Activated CD8-positive, alpha-beta memory T cell treated with anti-CD3 and anti-CD28 coated beads for 48 hours (primary cell): ENCODE measurements at places on chromosomes 12 and 14.

- DNase-seq: no peak
Observed at GRCh38 chr12:71958457-71958856, 19.8 kb downstream of the TPH2 start.

DNA sequence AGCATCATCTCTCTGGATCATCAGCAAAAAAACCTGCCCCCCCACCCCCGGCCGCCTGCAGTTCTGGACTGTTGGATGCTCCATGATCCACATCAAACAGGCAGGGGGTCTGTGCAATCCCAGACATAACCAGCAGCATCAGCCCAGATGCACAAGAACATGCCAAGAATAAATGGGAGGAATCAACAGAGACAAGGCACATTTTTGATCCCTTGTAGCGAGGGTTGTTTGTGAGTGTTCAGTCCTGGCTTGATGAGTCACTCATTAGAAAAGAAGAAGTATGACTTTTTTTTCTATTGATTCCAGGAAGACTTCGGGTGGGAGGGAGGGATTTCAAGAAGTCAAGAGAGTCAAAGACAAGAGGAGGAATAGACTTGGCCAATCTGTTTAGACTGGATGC lies 244.2 kb downstream of the KSR2 start:
- no peak for DNase-seq

DNA sequence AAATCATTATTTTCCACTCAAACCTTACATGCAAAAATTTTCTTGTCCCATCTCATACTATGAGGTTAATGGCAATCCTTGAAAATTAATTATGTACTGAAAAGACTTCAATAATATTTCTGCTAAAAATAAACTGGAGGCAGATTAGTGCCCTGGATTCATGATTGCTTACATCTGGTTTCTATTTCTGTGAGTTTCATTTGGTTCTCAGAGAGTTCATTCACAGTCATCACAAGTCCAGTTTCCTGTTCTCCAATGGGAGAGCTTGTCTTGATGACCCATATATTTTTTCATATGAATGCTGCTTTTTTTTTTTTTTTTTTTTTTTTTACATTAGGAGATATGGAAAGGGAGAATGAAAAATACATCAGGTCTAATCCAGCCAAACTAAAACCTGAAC lies 6.6 kb upstream of the PTHLH start:
- DNase-seq: no peak

- no peak for DNase-seq
Observed at GRCh38 chr12:56158926-56159461, 835 bp downstream of the MYL6 start.

- no peak for DNase-seq
Observed at GRCh38 chr12:78725951-78726580, 138.5 kb upstream of the SYT1 start.

- no peak for DNase-seq
Observed at GRCh38 chr14:98622208-98623051, 649.6 kb downstream of the BCL11B start.

DNA sequence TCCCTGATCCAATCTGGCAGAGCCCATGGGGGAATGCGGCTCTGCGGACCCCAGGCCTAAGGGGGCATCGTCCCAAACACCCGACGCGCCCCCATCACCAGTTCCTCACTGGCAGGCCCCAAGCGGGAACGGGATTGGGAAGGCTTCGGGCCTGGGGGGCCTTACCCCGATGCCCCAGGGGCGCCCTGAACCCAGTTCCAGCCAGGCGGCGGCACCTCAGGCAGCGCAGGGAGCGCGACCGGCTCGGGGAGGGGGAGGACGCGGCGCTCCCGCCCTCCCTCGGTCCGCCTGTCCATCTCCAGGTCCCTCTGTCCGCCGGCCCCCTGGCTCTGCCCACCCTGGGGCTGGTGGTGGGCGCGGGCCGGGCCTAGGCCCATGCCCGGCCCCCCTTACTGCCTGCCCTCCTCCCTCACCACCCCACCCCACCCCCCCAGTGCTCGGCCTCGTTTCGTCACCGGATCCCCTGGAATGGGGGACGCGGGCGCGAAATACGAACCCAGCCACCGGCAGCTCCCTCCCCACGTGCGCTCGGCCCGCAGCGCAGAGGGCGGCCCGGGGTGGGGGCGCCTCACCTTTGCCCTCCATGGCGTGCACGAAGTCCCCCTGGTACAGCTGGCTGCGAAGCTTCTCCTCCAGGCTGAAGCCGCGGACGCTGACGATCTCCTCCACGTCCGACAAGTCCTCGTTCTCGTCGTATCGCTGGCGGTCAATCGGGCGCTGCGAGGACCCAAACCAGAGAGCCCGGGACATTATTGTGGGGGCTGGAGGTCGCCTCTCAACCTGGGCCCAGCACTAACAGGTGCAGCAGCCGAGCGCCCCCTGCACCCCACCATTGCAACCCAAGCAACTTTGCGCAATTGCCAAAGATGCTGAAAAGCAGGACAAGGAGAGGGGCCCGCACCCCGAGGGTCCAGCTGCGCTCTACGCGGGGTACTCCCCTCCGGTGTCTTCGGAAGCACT lies 2.3 kb downstream of the KDM2B start:
- DNase-seq: no peak

GRCh38 chr12:82047446-82047845 lies 288.3 kb upstream of the PPFIA2 start:
- no peak for DNase-seq

DNA sequence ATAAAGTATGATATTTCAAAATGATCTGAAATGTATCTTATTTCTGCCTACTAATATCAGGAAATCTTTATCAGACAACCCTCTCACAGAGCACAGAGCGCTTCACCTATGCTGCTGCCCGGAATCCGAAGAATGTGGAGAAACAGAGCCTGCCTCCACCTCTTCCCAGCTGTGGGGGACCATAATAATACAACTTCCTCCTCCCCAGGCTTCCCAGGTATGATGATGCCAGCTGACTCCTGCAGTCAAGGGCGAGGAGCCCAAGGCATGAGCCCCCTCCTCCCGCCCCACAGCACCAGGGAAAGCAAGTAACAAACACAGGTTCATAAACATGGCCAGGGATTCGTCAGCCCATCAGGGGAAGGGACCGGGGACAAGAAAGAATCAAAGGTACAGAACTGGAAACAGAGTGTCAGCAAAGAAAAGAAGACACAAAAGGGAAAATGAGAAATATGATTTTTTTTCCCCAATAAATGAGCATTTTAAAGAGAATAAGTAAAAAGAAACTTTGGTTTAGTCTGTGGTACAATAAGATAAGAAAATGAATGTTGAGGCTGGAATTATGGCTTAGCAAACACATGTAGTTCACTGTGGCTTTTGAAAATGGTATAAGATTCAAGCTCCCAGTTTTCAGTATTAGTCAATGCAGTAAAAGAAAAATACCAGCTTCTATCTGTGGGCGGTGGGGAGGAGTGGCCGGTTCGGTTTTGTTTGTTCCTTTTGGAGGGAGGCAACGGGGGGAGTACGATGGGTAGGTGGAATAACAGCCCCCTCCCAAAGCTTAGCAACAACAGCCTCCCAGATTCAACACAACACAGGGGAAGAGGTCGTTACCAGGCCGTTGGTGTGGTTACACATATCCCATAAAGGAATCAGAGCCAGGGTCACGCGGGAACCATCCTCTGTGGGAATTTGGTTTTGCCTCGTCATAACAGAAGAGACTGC lies 68.3 kb downstream of the SETD3 start:
- DNase-seq: no peak

- DNase-seq: no peak
Observed at GRCh38 chr12:119877639-119877948, 474 bp upstream of the CIT start.

DNA sequence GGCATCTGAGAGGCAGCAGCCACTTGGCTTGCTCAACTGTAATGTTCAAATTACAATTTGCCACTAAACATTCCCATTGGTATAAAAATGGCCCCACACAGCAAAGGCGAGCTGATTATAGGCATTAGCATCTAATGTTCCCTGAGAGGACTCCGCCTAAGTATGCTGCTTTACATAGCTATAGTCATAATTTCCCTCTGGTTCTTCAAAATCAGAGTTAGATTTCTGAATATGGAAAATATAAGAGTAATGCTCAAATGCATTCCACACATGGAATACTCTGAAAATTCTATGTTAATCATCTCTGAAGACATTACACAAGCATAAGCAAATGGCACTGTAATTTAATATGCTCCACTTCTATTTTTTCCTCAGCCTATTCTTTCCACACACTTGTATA lies 83.7 kb upstream of the BTG1 start:
- DNase-seq: no peak

GRCh38 chr14:70652871-70653270 lies 11.2 kb downstream of the TTC9 start:
- no peak for DNase-seq

GRCh38 chr12:110705309-110705708 lies 16.4 kb upstream of the HVCN1 start:
- DNase-seq: no peak

GRCh38 chr14:51139121-51139681 lies 44.3 kb upstream of the TRIM9 start:
- no peak for DNase-seq

GRCh38 chr12:124914392-124915238 lies at the start of gene UBC:
UBC (minus strand) TSS chr12:124914650; CDS start chr12:124913771, 879 bp downstream.
- peak; percentile 93 for DNase-seq

- no peak for DNase-seq
Observed at GRCh38 chr12:14066021-14066420, 84.6 kb upstream of the GRIN2B start.
